ENCODE measurements at places on chromosomes 5 and 9. TPM values are rescaled to one million over a fixed set of nuclear protein-coding genes. Genes with fewer than 3 reads are reported as not detected.

The SNCB gene
- total RNA-seq = not detected

The HTR1A gene
- total RNA-seq = not detected

The RBM22 gene
- 43.6 TPM for total RNA-seq

The CDC25C gene
- 1.9 TPM for total RNA-seq

The NEK6 gene
- 115 TPM for total RNA-seq

The TOR2A gene
- total RNA-seq = 9.3 TPM

The SPINK13 gene
- total RNA-seq = not detected

The SLC4A9 gene
- not detected for total RNA-seq

The HACD4 gene
- total RNA-seq = 2.4 TPM

The ARRDC1 gene
- 28.7 TPM for total RNA-seq

The FAM200C gene
- total RNA-seq = 4.3 TPM

The GFI1B gene
- not detected for total RNA-seq

The IFNB1 gene
- total RNA-seq = not detected

The NPR3 gene
- 92.2 TPM for total RNA-seq

Measured in osteocyte (in vitro differentiated cells).